IPS DF 19.7 (cell line): ENCODE measurements at places on chromosomes 11 and 22.

DNA sequence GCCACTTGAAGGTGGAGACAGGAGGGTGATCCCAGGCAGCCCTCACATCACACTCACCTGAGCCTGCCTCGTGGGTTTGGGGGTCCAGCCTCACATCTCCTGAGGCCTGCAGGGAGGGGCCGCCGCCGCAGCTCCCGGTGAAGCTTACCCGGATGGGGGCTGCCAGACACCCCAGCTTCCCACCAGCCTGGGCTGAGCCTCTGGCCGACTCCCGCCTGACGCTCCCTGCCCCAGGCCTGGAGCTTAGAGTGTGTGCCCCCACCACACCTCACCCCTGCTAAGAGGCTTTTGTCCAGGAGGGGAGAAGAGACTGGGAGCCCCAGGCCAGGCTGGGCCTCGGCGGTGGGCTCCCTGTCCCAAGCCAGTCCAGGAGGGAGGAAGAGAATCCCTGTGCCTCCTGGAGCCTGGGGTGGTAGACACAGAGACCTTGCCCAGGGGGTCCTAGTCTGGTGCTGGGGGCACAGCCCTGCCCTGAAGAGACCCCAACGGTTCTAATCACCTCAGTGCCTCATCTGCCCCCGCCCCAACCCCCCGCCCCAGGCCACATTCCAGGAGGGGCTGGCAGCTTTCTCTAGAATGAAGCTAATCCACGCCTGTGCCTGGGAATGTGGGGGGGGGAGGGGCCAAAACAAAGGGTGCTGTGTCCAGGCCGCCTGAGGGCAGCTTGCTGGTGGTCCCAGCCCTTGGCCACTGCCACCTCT, at the start of gene SLC16A8:
Gene SLC16A8, minus strand, starts transcription at position 254 of the 701 bp plus-strand sequence. CDS start 1,311 bp downstream, outside the sequence.
- DNase-seq: no peak

- DNase-seq: no peak
These were observed 706.9 kb downstream of the METTL15 start for GRCh38 chr11:28815110-28815509.

GRCh38 chr22:37330200-37331033, 48.1 kb downstream of the CYTH4 start:
- peak; percentile 96 for DNase-seq

DNA sequence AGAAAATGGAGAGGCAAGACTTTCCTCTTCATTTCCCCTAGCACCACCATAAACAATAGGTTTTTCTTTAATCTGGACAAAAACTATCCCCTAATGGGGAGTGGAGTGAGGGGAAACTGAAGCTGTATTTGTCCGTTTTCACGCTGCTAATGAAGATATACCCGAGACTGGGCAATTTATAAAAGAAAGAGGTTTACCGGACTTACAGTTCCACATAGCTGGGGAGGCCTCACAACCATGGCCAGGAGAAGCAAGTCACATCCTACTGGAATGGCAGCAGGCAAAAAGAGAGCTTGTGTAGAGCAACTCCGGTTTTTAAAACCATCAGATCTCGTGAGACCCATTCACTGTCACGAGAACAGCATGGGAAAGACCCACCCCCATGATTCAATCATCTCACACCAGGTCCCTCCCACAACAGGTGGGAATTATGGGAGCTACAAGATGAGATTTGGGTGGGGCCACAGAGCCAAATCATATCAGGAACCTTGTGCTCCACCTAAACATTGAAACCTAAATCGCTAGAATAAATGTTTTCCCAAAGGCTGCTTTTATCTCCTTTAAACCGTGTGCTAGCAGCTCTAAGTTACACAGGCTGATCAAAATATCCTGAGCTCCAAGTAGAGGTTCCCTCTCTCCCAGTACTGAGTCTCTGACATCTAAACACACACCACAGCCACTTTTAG, 4.3 kb downstream of the UBQLN3 start:
- no peak for DNase-seq

DNA sequence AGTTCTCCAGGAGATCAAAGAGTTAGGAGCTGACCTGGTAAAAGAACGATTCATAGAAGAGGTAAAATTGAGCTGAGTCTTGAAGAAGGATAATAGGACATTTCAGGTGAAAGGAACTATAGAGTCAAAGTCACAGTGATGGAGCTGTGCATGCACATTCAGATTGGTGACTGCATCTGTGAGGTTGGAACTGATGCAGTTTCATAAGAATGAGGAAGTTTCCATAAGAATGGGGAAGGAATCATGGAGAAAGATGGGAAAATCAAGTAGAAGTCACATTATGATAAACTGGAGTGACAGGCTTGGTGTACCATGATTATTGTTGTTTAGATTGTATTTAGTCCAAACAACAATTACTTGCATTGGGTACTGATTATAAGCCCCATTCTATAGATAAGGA, 232.2 kb downstream of the FAM76B start:
- no peak for DNase-seq

- no peak for DNase-seq
These were observed 187.4 kb upstream of the NAV2 start for GRCh38 chr11:19525276-19525675.

DNA sequence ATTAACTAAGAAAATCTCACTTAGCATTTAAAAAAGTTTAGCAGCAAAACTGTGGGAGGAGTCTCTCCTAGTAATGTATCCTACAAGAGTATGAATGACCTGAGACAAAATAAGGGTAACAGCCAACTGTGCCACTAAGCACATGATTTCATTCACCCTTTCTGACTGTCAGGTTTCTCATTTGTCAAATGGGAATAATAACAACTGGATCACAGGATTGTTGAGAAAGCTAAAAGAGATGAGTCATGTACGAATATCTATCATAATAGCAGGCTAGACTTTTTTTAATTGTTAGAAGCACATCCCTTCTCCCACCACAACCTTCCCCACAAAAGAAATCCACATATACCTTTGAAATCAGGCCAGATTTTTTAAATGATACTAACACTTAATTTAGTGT, 39.5 kb downstream of the MTMR2 start:
- DNase-seq: no peak

GRCh38 chr22:46043339-46043738, 66.4 kb upstream of the WNT7B start:
- no peak for DNase-seq

DNA sequence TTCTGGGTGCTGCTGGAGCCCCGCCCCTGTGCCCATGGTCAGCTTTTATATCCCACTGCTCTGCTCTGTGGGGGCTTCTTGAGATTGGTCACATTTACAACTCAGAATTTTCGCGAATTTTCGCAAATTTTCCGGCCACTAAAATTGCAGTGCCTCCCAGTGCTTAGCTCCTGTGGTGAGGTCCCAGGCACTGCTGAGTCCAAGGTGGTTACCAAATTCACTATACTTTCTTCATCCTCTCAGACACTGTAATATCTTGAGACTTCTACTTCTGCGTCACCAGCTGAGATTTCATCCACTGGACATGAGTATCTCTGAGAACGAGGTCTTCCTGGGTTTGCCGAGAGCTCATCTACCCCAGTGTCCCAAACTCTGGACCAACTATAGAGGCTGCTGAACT, 8.7 kb downstream of the KDM4F start:
- no peak for DNase-seq

GRCh38 chr11:129215506-129216245, 23.6 kb upstream of the ARHGAP32 start:
- peak; percentile 75 for DNase-seq

GRCh38 chr11:11972730-11973341, 35.6 kb downstream of the DKK3 start:
- DNase-seq: no peak

GRCh38 chr11:12811861-12812260, 137.6 kb downstream of the TEAD1 start:
- DNase-seq: no peak

GRCh38 chr11:406796-407650, 7.8 kb downstream of the SIGIRR start:
- no peak for DNase-seq

- peak; percentile 61 for DNase-seq
These were observed 59.9 kb downstream of the PPFIBP2 start for GRCh38 chr11:7573558-7574296.

- DNase-seq: no peak
These were observed 76.5 kb downstream of the RAB30 start for GRCh38 chr11:82995235-82995634.

GRCh38 chr11:115167456-115167855, 336.8 kb downstream of the CADM1 start:
- no peak for DNase-seq

- no peak for DNase-seq
These were observed 102.4 kb upstream of the CADM1 start for GRCh38 chr11:115606498-115607220.

- no peak for DNase-seq
These were observed 21.1 kb upstream of the IGLL5 start for GRCh38 chr22:22866381-22867111.

DNA sequence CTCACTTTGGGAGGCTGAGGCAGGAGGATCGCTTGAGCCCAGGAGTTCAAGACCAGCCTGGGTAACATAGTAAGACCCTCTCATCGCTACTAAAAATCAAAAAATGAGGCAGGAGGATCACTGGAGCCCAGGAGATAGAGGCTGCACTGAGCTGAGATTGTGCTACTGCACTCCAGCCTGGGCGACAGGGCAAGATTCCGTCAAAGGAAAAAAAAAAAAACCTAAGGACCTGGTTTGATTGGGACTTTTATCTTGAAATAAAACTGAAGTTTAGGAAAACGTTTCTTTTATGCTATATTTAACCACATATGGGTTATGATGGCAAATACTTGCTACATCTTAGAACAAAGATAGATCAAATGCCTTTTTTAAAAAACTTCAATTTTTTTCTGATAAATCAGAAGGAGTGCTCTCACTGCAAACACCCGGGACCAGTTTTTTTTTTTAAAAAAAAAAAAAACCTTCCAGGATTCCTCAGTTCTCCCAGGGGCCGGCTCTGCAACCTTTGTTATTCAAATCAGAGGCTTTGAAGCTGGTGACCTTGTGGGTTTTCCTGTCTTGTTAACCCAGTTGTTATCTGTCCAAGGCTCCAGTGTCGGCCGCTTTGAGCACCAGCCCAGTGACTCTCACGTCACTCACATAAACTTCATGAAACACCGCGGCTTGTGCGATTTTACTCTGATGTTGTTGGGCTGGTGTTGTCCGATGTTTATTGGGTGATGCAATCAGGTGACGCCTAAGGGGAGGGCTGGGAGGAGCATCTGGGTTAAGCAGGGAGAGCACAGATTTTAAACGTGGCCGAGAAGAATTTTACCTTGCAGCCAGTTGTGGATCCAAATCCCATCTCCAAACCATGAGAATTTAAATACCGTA, 24.7 kb upstream of the SLC22A12 start:
- no peak for DNase-seq

DNA sequence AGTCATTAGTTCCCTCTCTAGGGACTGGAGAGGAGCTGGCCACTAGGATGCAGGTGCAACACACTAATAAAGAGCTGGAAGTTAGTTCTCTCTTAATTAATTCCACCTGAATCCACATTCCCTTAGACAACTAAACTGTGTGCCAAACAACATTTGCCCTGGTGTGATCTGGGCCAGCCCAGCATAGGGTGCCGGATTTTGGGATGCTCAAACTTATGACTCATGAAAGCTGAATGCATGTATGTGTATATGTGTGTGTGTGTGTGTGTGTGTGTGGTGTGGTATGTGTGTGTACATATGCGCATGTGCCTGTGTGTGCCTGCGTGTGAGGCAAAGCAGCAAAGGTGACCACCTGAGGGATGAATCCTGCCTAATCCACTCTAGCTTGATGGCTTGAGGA, 110.7 kb downstream of the EHF start:
- no peak for DNase-seq
